Activated T-helper 1 cell treated with anti-CD3 and anti-CD28 coated beads, Interleukin-2, amount 50 U/mL, for 16 hours (primary cell): ENCODE measurements at places on chromosomes 11 and 22.

DNA sequence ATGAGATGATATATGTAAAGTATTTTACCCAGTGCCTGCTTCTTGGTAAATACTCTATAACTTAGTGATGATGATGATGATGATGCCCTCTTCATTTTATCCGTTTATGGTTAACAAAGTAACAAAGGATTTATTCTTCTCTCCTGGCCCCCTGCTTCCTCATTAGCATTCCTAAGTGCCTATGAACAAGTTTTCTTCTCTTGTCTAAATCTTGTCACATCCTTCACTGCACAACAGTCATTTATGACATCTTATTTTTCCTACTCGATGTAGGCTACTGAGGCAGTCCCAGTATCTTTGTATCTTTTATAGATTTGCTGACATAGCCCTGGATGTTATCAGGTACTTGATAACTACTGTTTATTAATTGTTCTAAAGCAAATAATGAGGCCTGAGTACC, 754.4 kb upstream of the ARHGAP42 start:
- no peak for DNase-seq

DNA sequence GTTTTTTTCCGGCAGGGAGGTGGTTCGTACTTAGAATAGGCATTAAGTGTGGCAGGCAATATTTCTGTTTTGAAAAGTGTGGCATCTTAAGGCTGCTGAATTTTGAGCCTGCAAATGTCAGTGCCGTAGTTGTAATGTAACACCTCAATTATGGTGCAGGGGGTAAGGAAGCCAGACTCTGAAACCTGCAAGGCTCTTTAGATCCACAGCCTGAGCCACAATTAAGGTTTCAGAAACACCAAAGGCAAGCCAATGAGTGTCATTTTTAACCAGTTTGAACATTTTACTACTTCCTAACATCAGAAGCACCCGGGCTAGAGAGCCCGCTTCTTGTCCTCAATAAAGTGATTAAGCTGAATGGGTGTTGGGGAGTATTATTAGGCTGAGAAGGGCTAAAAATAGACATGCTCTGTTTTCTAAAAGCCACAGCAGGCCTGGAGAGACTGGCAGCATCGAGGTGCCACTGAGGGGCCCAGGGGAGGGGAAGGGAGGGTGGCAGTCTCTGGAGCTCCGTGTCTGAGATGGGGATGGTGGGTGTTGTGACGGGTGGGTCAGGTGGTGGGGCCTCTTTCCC, 113.4 kb downstream of the ZBTB16 start:
- no peak for DNase-seq

- no peak for DNase-seq
Measured at GRCh38 chr11:434496-434895, 7.3 kb downstream of the ANO9 start.

DNA sequence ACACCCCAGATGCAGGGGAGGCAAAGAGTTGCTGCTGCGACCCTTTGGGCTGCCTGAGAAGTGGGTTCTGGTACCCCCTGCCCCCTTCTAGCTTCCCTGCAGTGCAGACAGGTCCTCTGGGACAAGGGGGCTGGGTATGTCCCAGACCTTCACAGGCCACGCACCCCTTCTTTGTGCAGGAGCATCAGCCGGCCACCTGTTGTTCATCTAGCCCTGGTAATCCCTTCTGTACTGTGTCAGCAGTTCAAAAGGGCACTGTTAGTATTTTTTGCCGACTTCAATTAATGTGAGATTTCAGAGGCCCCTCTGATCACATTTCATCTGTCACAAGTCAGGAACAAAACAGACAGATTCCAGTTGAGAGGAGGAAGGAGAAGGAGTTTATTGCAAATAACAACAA, 49.9 kb downstream of the ALX4 start:
- no peak for DNase-seq

GRCh38 chr22:36770513-36771231, 5.2 kb downstream of the IFT27 start:
- no peak for DNase-seq

DNA sequence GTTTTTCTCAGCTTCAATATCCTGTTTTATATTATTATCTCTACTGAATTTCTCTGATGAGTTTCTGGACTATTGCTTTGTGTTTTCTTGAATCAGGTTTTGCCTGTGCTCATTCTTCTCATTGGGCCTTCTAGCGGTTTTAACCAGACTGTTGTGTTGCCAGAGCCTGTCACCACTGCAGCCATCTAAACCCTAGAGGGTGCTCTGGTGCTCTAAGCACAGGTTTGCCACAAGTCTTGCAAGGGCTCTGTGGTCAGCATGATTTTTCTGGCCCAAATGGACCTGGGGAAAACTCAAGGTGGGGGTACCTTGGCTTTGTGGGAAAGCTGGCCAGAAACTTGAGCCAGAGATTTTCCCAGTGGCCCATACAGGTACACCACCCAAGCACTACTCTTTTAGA, 52.4 kb upstream of the TYR start:
- DNase-seq = no peak

DNA sequence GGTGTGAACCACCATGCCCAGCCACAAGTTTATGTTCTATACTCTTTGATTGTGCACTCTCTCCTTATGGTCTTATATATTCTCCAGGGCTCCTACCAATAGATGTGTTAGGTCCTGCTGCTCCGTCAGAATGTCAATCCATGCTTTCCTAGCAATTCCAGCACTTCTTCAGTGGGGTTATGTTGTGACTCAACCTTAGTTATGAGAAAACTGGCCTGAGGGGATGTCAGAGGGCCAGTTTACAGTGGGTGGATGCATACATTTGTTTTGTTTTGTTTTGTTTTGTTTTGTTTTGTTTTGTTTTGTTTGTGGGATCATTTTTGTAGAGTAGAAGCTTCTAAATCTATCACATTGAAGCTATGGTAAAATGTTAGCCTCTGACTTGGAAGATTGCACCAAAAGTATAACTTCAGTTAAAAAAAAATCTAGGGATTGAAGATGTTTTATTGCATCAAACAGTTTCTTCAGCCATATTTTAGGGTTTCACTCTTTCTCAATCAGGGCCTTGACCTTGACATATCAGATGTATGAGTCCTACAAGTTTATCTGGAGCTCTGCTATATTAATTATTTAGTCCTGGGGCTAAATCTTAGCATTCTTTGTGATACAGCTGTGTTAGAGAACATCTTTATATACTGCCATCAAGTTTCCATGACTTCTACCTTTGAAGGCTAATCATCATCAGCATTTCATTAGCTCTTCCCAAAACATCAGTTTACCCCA, 191.6 kb upstream of the CNTN5 start:
- DNase-seq = no peak

DNA sequence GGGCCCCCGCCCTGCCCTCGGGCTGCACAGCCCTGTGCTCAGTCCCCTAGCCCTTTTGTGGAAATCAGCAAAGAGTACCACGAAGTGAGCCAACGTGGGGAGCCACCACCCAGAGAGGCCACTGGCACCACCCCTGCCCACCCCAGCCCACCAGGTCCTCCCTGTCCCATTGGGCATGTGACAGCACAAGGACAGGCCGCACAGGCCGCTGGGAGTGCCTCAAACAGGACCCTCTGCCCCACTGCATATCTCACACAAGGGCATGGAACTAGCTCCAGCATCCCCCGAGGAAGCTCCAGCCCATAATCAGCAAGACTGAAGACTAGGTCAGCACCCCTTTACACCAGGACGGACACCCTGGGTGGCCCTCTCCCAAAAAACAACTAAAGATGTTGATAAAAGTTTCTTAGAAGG, 29.7 kb downstream of the GNB1L start:
- no peak for DNase-seq

GRCh38 chr22:31107894-31108218, 488 bp upstream of the SELENOM start:
- DNase-seq = no peak

DNA sequence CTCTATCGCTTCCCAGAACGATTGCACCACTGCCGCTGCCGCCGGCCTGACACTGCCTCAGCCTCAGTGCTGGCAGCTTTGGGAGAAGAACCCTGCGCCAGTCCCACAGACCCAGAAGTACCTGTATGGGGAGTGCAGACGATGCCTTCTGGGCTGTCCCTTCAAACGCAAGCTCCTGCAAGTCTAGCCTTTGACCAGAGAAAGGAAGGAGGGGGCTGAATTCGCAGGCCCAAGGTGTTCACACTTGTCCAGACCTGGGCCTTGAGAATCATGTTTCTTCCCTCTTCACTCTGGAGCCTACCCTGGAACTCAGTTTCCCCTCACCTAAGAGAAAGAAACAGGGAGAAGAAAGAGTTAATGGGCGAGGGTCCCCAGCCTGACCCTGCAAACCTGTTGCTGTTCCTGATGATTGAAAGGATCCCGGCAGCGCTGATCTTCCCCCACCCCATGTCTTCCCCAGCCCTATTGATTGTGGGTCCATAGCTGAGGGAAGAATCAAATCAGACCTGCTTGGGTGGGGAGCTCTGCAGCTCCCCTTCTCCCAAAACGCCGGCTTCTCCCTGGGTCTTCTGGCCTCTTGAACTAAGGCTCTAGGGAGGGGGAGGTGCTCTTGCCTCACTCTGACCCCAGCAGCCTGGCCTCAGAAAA, 786 bp upstream of the MCAM start:
- no peak for DNase-seq

GRCh38 chr11:62572431-62572830, 1.3 kb downstream of the EEF1G start:
- DNase-seq = no peak

DNA sequence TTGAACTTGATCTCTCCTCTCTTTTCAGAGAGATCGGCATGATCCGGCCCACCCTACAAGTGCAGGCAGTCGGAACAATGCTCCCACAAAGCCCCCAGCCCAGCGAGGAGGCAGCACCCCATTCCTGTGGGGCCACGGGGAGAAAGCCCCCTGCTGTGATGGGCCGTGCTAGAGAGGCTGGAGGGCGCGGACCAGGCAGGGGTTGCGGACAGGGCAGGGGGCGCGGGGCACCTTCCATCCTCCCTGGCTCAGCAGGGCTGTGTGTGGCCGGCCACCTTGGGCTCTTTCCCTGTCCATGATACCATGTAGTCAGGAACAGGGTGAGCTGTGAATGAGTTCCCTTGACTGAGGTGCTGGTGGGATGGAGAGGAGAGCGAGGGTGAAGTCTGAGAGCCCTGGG, 379.8 kb downstream of the BRD1 start:
- no peak for DNase-seq

- no peak for DNase-seq
Measured at GRCh38 chr11:133271206-133271605, 261.1 kb downstream of the OPCML start.

DNA sequence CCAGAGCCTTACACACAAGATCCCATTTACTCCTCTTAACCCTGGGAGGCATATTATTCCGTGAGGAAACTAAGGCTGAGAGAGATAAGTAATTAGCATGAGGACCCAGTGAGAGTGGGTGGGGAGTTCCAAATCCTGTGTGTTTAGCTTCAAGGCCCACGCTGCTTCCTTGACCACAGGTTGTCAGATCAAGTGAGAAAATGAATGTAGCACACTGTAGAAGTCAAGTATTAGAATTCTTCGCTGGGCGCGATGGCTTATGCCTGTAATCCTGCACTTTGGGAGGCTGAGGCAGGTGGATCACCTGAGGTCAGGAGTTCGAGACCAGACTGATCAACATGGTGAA, 3.8 kb downstream of the CYB561A3 start:
- DNase-seq = no peak

DNA sequence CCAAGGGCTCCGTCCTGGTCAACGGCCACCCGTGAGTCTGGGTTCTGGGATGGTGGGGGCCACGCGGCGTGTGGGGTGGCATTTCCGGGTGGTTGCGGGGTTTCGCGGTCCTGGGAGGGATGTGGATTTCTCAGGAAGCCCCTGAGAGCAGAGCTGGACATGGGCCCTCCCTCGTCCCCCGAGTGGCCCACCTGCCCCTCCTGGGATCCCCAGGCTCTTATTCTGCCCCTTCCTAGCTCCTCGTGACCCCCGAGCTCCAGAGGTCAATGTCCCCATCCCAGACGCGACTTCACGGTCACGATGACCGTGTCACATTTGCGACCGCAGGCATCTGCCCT, 4.4 kb downstream of the MUC5AC start:
- DNase-seq = no peak

DNA sequence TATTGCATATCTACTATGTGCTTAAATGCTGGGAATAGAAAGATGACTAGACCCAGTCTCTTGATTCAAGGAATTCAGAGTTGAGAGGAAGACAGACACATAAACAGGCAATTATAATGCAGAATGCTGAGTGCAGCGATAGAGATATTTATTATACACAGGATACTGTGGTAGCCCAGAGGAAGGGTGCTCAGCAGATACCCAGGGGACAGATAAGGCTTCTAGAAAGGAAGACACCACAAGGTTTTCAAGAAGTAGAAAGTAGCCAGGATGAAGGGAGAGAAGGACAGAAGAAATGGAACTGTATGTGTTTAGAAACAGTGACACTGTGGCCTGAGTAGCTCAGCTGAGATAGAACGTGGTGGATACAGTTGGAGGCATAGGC, 79.4 kb upstream of the NNMT start:
- no peak for DNase-seq

DNA sequence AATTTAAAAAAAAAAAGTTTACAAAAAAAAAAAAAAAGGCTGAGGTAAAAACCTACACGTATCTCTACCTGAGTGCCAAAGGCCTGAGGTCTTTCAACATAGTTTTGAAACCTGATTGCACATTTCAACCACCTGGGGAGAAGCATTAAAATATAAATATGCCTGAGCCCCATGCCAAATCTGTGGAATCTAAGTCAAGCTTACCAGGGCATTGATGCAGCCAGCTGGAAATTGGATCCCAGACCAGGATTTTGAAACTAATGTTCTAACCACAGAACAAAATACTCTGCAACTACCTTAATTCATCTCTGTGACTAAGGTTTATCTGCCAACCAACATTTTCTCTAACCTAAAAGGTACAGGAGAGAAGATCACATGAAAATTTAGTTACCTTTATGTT, 38.8 kb upstream of the CHRNA10 start:
- no peak for DNase-seq

DNA sequence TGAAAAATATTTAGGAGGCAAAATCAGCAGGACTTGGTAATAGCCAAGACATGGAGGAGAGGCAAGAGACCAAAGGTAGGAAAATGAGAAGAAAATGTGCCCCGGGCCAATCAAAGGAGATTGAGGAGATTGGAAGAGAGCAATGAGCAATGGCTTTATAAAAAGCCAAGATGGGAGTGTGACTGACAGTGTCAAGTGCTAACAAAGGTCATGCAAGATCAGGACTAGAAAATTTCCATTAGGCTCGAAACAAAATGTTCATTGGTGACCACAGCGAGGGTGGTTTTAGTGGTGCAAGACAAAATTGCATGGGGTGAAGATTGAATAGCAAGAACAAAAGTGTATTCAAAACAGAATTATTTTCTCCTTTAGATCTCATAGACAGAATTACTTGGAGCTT, 45.2 kb upstream of the TBCEL start:
- no peak for DNase-seq

DNA sequence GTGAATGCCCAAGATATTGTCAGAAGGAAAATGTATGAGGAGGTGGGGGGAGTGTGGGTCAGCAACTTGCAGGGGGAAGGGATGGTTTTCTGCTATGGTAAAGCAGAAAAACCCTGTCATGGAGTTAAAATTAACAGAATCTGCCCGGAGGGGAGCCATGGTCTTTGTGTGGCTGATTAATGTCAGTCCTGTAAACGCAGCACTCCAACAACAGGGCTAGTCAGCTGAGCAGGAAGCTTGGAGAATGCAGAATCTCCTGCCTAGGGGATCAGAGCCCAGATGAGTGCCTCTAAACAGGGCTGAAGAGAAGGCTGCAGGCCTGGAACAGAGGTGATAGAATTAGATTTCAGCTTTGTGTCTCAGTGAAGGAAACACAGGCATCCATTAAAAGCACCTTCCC, 140.9 kb upstream of the MTNR1B start:
- no peak for DNase-seq
